Hematopoietic multipotent progenitor cell treated with erythropoietin and hydrocortisone succinate and interleukin-3 and kit ligand, for 15 days (in vitro differentiated cells): ENCODE measurements at places on chromosomes 12 and 14.

- DNase-seq = no peak
These were observed 3.6 kb downstream of the TTC5 start for GRCh38 chr14:20302042-20302755.

DNA sequence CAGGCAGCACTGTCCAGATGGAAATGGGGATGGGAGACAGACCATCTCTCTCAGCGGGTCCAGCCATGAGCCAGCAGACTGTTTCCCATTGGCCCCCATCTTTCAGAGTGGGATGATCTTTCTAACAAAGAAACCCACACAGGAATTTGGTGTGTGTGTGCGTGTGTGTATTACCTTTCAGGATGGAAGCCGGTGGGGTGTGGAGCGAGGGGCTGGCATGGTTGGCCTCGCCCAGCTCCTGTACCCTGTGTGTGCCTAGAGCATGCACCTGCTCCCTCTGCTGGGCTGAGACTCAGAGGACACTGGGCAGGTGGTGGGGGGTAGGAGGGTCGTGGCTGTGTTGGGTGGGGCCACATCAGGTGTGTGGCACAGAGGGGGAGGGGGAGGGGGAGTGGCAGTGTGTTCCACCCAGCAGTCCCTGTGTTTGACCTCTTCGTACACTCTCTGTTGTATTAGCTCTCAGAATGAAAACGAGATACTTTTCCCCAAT, 33.0 kb upstream of the TSPAN9 start:
- DNase-seq = no peak

DNA sequence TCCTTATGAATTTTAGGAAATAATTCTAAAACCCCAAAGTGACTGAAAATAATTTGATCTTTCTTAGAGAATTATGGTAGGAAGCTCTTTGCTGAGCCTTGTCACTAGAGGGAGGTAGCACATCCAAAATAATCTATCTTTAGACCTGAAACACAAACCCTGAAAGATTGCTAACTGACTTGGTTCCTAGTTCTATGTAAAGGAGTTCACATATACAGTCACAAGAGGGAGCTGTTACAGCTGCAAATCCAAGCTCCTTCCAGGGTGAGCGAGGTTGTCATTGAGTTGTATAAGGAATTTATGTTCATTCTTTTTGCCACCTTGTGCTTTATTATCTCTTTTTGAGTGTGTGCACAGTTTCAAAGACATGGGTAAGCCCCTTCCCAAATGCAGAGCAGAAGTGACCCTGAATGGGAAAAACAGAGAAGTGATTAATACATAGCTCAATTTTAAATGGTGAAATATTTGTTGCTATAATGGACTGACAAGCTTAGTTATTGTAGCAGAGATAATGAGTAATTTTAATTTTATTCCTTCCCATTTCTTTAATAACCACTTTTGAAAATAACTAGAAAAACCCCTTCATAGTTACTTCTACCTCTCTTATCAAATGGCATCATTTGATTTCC, 387.9 kb downstream of the DAD1 start:
- no peak for DNase-seq

GRCh38 chr14:56046996-56047395, 71.2 kb upstream of the PELI2 start:
- no peak for DNase-seq

DNA sequence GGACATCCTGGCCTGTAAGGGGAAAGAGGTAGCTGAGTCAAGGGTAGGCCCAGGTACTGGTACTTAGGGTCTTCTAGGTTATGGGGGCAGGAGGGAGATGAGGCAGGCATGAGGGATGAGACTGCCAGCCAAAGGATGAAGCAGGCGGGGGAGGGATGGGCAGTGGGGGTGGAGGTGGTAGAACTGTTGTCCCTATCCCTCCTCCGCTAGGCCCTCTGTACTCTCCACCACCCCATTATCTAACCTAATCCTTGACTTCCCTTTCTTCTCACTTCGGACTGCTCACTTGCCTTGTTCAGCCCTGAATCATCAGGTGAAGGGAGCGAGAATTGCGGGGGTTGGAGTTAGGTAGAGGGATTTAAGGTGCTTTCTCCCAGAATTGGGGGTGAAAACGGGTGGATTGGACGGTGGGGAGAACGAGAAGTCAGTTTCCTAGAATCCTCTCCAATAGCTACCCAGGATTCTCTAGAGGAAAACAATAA, 562 bp downstream of the PAN2 start:
- DNase-seq = no peak

DNA sequence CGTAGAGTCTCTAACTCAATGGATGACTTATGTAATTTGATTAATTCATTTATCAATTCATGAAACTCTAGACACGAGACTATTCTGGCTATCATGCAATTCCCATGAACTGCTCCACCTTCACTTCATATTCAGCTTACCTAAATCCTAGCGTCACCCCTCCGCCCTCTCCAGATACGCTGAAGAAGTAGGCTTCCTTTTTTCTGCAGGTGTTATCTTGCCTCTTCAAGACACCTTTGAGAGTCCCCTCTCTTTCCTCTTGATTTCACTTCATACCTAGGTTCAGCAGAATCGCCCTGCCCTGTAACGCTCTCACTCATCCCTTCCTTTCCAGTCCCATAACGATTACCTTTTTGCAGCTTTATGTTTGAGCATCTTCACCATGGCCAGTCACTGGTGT, 4.0 kb upstream of the RNASE4 start:
- no peak for DNase-seq

GRCh38 chr12:29563071-29563470, 65.6 kb upstream of the OVCH1 start:
- no peak for DNase-seq

GRCh38 chr12:6768437-6768914, 2.3 kb downstream of the PTMS start:
- DNase-seq = no peak
